ENCODE measurements at places on chromosomes 3 and 15. TPM values are rescaled to one million over a fixed set of nuclear protein-coding genes. Genes with fewer than 3 reads are reported as not detected.

IL16 gene
- 8.0 TPM for total RNA-seq

EPHA6 gene
- 29.6 TPM for total RNA-seq

WDR72 gene
- total RNA-seq, result not detected

ALDH1A3 gene
- total RNA-seq, result 14.0 TPM

PARP3 gene
- 17.1 TPM for total RNA-seq

CDHR4 gene
- not detected for total RNA-seq

GOLGA6L4 gene
- 5.7 TPM for total RNA-seq

SLC28A1 gene
- not detected for total RNA-seq

EIF4G1 gene
- total RNA-seq, result 194 TPM

Data from dorsolateral prefrontal cortex (tissue), 122 donors.